ENCODE measurements at places on chromosomes 7 and 10. TPM values are rescaled to one million over a fixed set of nuclear protein-coding genes. Genes with fewer than 3 reads are reported as not detected.

Gene POU6F2
- 1.4 TPM for total RNA-seq

Gene ABLIM1
- 3.0 TPM for total RNA-seq

Gene BAMBI
- 31.5 TPM for total RNA-seq

Gene VSIR
- 1.5 TPM for total RNA-seq

Gene SUV39H2
- total RNA-seq, result 29.0 TPM

Gene NFE2L3
- total RNA-seq, result 273 TPM

Gene FKBP6
- under 0.01 TPM for total RNA-seq

Gene STEAP4
- total RNA-seq, result not detected

Gene ABCB1
- total RNA-seq, result 11.8 TPM

Gene CYP3A7
- total RNA-seq, result not detected

Gene HTR7
- 22.9 TPM for total RNA-seq

Gene SKIDA1
- total RNA-seq, result 1.3 TPM

Gene SPDYE8
- total RNA-seq, result not detected

Gene PHKG1
- total RNA-seq, result 1.5 TPM

Gene GPR22
- not detected for total RNA-seq

Gene BMPR1A
- 18.6 TPM for total RNA-seq

Gene EN2
- total RNA-seq, result 1.4 TPM

Gene AEBP1
- total RNA-seq, result not detected

Gene RBM20
- total RNA-seq, result 0.06 TPM

Gene OR2A25
- total RNA-seq, result not detected

Gene CYP3A4
- 0.11 TPM for total RNA-seq

Gene GIMAP2
- total RNA-seq, result 5.5 TPM

Gene CALML5
- not detected for total RNA-seq

Gene POLR3A
- total RNA-seq, result 15.0 TPM

Gene PIP
- total RNA-seq, result not detected
